ENCODE measurements at places on chromosomes 6 and 20.

DNA sequence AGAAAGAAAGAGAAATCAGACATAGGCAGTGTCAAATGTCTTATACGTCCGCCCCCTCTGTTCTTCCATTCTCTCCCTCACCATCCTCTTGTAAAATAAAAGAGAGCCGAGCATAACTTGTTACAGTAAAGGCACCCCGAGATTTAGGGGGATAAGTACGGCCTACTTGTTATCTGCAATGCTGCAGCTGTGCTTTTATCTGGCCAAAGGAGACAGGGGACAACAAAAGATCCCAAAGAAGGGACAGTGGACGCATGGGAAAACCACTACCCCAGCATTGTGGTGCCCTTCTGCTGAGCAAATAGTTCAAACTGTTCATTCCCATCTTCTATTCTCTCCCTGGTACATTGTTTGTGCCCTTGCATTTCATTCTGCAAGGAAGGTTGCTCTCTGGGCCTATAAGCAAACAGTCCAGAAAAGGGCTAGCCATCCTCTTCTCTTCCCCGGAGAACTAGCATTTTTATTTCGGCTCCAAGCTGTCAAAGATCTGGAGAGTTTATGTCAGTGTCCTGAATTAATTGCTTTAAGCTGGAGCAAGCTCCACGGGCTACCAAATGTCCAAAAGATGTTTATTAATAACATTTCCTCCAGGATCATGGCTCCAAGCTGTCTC lies 22.3 kb downstream of the FOXA2 start:
- DNase-seq, result no peak

GRCh38 chr20:8005033-8005432 lies 14.5 kb downstream of the TMX4 start:
- no peak for DNase-seq

GRCh38 chr6:133235221-133235620 lies 5.9 kb upstream of the EYA4 start:
- no peak for DNase-seq

GRCh38 chr6:25434921-25435320 lies 155.7 kb downstream of the CARMIL1 start:
- no peak for DNase-seq

- peak; percentile 28 for DNase-seq
Observed at GRCh38 chr6:1832844-1833787, 223.4 kb downstream of the FOXC1 start.

DNA sequence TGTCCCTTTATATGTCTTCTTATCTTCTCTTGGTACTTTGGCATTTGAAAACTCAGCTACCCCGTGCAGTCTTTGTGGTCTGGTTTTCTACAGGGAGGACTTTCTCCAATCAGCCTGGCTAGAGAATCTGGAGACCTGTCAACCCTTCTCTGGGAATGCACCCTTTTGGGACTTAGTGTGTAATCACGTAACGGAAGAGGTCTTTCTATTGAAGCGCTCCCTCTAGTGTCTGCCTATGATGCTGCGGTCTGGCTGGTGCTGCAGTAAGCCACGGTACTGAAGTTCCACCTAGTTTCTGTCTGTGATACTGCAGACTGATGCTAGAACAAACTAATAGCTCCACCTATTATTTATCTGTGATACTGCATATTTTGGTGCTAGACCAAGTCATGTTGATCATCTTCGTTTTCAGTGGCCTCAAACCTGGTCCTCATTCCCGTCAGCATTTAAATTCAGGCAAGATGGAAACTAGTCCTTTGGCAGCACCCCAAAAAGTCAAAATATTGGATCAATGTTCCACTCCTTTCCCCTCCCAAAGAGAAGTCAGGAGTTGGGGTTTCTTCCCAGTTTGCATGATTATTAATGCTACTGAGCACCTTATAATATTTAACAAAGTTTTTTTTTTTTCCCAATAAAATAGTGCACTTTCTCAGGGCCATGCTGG lies 12.5 kb upstream of the SIRPB2 start:
- peak; percentile 91 for DNase-seq

GRCh38 chr6:26198722-26199056 lies 111.5 kb downstream of the HFE start:
- peak; percentile 86 for DNase-seq

GRCh38 chr6:144153260-144153659 lies 2.9 kb downstream of the STX11 start:
- DNase-seq, result no peak

DNA sequence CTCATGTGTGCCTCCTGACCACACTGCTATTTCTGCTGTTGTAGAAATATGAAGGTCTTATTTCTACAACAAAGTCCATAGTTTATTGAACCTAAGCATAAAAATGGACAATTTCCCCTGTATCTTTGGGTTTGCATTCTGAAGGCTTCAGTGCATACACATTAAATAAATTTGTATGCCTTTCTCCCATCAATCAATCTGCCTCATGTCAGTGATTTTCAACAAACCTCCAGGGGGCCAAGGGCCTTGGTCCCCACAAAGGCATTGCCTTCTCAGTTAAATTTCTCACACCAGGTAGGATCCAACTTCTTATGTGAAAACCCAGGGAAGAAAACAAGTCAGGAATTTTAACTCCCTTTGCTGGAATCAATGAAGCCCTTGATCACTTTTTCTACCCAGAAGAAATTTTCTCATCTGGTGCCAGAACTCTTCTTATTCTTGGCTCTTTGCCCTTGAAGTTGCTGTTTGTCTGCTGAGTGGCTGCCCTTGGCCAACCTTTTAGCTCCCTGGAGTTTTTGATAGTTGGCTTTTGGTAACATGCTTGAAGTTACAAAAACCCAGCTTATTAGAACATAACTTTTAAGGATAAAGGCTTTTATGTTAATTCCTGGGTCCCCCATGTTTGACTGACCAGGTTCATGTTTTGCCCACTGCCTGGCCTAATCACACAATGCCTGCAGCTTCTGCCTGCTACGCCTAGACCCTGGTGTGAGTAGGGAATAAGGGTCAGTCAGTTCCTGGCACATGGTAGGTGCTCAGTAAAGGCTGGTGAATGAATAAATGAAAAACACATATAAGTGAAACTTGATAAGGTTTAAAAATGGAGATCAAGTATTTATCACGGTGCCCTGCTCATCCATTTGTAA lies 37.0 kb downstream of the SHLD1 start:
- DNase-seq, result peak; percentile 74

GRCh38 chr6:18680842-18681241 lies 293.7 kb downstream of the RNF144B start:
- DNase-seq, result no peak

DNA sequence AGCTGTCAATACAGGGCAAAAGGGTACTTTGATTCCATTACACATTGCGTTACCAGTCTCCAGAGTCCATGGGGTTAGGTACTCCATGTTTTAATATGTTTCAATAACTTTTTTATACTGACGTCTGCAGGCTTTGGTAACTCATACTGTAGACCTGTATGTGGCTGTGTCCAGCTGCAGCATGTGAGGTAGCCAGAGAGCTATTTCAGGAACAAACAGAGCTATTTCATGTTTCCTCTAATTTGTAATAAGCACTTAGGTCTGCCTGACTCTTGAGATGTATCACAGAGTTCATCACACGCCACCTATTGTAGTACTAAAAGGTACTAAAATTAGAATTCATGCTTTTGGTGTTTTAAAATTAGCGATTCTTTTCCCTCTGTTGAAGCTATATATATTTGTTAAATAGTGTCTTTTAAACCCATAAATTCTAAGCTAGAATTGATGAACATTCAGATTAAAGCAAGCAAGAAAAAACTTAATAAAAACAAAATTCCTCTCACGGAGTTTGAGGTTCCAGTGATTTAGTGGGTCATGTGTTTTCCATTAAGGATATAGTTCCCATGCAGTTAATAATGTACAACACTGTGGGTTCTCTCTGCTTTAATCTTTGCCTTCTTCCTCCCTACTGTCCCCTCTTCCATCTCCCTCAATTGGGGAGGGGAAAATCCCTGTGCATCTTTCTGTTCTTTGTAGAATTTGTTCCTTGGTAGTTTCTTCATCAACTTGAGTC lies 37.0 kb downstream of the FOXO3 start:
- DNase-seq, result no peak

DNA sequence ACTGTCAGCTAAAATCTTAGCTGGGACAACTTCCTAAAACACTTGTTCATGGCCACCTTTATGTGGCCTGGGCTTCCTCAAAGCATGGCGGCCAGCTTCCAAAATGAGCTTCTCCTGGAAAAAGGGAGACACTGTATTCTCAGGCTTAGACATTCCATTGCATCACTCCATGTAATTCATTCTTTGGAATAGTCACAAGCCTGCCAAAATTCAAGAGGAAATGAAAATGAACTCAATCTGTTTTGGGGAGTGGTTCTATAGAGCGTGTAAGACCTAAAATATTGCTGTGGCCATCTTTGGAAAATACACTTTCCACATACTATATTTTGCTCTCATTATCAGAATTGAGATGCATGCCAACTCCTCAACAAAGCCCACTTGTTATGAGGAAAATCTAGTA lies 687.0 kb downstream of the KIF16B start:
- no peak for DNase-seq

- DNase-seq, result no peak
Observed at GRCh38 chr6:14339711-14340584, 222.4 kb downstream of the CD83 start.

DNA sequence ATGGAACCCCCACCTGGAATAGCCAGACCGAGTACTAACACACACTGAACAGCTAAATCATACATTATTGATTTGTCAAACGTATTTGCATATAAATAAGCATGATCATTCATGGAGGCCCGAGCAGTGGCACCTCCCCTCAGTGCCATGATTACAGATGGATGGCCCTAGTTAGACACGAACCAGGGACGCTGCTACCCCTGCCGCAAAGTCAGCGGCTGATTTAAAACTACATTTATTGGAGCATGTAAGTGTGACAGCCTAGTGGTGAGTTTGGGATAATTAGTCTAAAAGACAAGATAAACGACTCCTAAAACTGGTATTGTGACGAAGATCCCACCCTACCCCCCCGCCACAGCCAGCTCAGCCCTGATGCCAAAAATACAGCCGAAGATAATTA lies 159.1 kb upstream of the MAFB start:
- DNase-seq, result no peak

DNA sequence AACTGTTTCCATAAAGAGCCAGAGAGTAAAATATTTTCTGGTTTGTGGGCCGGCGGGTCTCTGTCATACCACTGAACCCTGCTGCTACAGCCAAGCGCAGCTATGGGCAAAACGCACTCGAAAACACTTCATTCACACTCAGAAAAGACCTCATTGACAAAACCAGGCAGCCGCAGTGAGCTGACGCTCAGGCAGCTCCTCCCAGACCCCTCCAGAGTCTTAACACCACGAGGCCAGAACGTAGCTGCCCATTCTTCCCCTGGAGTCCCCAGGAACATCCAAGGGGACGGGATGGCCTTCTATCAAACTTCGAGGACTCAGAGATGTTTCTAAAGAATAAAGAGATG lies 35.6 kb upstream of the ZBP1 start:
- DNase-seq, result no peak

DNA sequence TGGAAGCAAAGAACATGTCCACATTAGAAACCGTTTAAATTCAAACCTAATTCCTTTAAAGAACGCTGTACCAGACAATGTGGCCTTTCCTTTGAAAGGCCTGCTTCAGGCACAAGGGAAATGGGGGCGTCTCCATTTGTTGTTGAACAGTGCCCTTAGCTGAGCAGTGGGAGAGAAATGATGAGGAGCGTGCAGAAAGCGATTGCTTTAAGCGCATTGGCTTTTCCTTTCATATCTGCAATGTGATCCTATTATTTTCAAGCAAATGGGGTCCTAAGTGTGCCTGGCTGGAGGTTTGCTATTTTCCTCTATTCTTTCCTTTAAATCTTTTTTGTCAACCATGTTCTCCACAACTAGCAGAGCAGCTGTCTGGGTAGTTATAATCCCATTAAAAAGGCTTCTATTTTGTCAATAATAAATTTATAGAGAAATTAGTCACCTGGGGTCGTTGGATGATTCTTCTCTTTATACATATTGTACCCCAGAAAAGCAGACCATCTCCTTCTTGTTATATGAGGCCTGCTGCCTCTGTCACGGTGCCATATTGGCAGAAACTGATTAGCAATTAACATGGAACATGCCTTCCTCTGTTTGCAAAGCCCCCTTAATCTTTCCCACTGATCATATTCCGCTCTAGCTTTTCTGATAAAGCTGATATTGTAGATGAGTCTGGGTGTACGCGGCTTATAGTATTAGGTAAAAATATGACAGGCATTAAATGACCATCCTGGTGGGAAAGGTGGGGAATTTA lies 151.1 kb upstream of the JAG1 start:
- no peak for DNase-seq

GRCh38 chr6:111979633-111980032 lies 74.3 kb upstream of the CCN6 start:
- DNase-seq, result no peak

GRCh38 chr6:139253656-139254055 lies 38.1 kb downstream of the TXLNB start:
- DNase-seq, result no peak

GRCh38 chr6:31784098-31784925 lies 7.2 kb upstream of the VWA7 start:
- DNase-seq, result peak; percentile 41

DNA sequence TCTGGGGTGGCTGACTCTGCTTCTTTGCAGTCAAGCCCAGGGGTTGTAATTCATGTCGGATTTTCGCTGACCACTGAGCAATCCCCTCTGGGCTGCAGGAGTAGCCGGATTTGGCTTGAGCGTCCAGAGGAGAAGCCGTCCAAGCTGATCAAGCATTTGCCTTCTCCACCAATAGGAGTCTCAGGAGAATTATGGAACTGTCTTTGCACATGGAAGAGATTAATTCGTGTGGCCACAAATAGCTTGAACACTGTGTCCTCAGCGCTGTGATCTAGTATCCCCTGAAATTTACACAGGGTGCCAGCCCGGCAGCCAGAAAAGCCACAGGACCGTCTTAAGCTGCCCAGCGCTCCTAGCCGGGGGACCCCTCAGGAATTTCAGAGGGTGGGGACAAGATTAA lies 37.1 kb downstream of the EYA2 start:
- no peak for DNase-seq

GRCh38 chr20:4406627-4407026 lies 315.1 kb upstream of the PRND start:
- DNase-seq, result no peak

GRCh38 chr20:57618764-57619050 lies 1.5 kb downstream of the ZBP1 start:
- DNase-seq, result no peak

DNA sequence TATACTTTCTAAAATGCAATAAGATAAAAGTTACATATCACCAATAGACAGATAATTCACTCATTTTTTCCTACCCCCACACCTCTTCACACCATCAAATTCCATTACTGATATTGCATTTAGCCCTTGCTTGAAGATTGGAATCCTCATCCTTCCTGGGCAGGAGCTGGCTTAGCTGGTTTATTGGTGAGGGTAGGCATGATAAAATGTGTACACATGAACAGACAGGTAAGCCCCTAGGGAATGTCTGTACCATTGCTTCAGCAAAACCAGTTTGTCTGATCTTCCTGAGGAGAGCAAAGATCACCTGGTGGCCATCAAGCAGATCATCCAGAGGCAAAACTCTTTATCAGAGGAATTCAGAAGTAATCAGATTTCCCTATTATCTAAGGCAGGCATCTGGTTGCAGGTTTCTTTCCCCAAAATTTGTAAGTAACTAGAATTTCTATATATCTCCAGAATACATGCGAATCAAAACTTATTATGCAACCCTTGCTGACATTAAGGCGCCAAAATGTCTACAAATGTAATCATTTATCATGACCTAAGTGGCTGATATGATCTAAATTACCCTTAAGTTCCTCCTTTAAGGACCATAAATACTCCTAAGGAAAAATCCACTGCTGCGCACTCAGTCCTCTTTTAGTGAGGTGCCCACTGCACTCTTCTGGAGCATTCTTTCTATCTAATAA lies 6.6 kb upstream of the FABP7 start:
- no peak for DNase-seq

- DNase-seq, result no peak
Observed at GRCh38 chr6:54971825-54972224, 125.3 kb downstream of the FAM83B start.

- peak; percentile 79 for DNase-seq
Observed at GRCh38 chr6:107398001-107398400, 61.4 kb downstream of the PDSS2 start.
